CD4-positive, alpha-beta memory T cell (primary cell): ENCODE measurements at places on chromosomes 1 and 21. TPM values are rescaled to one million over a fixed set of nuclear protein-coding genes. Genes with fewer than 3 reads are reported as not detected.

The IL19 gene
- not detected for total RNA-seq

- no peak for DNase-seq
Measured at GRCh38 chr1:185017338-185017737, 28.0 kb upstream of the RNF2 start.

DNA sequence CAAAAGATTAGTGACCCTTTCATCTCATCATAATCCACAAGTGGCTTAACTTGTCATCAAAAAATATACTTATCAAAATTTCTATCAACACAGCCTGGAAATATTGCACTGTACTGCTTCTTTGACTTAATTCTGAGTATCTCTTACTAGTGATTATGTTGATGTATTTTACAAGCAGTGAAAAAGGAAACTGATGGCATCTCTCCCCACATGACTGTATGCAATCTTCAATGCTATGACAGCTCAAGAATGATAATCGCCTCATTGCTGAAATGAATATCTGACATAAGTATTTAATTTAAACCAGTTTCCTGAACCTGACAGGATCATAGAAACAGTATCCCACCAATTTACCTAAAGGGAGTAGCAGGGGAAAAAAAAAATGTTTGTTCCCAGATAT is 79.5 kb downstream of the DPYD start:
- DNase-seq, result no peak

The VCAM1 gene
- not detected for total RNA-seq

DNA sequence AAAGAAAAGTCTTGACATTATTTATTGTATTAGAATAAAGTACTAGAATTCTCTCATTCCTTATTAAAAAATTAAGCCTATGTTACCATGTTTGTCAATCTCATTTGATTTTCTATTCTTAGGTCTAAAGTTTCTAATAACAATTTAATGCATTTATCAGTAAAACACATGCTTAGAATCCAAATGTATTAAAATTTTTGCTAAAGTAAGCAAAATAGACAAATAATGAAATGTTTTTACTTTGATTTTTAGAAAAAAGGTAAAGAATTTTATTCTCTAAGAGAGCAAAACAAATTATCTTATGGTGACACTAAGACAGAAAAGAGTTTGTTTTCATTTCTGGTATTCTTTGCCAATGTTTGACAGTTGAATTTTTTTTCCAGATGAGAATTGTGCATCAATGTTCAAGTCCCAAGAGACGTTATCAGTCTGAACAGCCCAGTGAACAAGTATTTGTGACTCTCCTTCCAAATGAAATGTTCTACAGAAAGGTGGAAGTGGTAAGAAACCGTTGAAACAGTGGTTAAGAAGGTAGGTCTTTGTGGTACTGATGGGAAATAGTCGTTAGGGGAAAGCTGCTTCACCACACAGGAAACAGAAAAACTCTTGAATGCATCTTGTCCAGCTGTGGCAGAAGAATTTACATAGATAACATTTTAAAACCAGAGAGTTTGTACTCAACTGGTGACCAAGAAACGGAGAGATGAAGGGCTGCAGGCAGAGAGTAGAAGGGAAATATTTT is 402.5 kb downstream of the PTPRC start:
- DNase-seq, result no peak

DNA sequence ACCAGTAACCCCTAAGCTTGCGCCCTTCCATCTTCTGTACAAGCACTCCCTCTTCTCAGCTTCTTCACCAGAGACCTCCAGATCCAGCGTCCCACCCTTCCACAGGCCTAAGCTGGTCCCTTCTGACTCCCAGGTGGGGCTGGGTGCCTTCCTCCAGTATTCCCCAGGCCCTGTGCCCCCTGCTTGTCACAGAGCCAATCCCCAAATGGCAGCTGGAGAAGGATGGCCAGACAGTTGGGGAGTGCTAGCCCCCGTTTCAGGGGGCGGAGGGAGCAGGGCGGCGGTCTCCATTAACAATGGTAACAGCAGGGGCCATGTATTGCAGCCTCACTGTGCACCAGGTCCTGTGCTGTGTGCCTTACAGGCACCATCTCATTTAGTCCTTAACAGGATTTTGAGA is 85.7 kb downstream of the KCNN3 start:
- peak; percentile 4 for DNase-seq

The FAM131C gene
- not detected for total RNA-seq

DNA sequence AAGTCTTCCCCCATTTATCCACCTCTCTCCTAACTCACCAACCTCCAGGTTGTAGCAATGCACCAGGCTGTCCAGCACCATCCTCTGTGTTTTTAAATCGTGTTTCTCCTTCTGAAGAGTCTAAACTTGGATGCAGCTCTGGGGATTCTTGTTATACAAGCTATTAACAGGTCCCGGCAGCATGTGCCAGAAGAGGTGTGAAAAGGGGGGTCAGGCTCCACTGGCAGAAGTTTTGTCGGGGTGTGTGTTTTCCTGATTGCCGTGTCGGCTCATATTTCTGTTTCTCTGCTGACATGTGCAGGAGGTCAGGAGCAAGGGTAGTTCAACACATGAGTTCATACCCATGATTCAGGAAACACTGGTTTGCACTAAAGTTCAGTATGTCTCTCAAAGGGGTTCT is 658.6 kb upstream of the CAMK1G start:
- no peak for DNase-seq

GRCh38 chr1:234337233-234337632 is 36.0 kb upstream of the COA6 start:
- no peak for DNase-seq

DNA sequence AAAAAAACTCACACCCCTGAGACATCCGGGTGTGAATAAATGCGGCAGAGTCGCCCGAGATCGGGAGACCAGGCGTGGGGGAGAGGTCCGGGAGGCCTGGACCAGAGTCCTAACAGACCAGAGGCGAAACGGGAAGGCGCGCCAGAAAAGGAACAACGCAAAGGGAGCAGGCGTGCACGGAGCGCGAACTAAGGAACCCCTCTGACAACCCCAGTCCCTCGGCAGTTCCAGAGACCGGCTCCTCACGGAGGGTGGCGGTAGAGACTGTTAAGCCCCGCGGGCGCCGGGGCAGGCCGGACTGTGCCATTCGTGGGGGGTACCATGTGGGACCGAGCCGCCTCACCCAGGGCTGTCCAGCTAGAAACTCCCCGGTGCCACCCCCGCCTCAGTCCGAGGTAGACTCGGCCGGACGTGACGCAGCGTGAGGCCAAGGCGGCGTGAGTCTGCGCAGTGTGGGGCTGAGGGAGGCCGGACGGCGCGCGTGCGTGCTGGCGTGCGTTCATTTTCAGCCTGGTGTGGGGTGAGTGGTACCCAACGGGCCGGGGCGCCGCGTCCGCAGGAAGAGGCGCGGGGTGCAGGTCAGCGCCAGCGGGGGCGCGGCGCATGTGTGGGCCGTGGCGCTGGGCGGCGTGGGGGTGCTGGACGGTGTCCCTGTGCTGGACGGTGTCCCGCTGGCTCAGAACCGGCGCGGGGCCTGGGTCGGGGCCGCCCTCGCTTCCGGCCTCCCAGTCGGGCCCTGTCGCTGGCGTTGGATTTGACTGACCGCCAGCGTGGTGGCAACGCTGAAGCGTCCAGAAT is at the start of gene PARK7:
Gene PARK7, plus strand, starts transcription at position 496 of the 798 bp plus-strand sequence. CDS start 1,075 bp downstream, outside the sequence.
- peak; percentile 100 for DNase-seq

GRCh38 chr1:47867438-47868347 is 129.5 kb downstream of the TRABD2B start:
- DNase-seq, result no peak

- DNase-seq, result no peak
Measured at GRCh38 chr1:222953585-222953984, 138.7 kb downstream of the DISP1 start.

- no peak for DNase-seq
Measured at GRCh38 chr1:36453600-36454388, 3.5 kb upstream of the OSCP1 start.

The DISP1 gene
- total RNA-seq, result 3.9 TPM

- no peak for DNase-seq
Measured at GRCh38 chr1:153728305-153729066, 636 bp downstream of the INTS3 start.

GRCh38 chr1:245915841-245916240 is 591.2 kb downstream of the SMYD3 start:
- DNase-seq, result no peak

DNA sequence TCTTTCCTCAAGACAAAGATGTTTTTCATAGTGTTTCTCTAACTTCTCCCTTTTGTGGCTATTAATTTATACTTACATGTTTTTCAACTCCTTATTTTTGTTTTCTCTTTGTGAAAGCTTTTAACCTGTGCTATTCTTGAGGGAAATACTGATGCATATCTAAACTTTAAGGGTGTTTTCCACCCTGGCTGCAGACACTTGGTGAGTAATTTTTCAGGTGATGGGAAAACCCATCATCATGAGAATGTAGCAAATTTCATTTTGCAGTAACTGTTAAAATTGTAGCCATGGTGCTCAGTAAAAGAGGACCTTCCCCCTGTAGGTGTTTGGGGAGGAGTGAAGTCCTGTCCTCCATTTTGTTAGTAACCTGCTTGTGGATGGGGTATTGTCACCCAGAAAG is 124.2 kb downstream of the LIPI start:
- no peak for DNase-seq

The ERO1B gene
- 23.0 TPM for total RNA-seq

DNA sequence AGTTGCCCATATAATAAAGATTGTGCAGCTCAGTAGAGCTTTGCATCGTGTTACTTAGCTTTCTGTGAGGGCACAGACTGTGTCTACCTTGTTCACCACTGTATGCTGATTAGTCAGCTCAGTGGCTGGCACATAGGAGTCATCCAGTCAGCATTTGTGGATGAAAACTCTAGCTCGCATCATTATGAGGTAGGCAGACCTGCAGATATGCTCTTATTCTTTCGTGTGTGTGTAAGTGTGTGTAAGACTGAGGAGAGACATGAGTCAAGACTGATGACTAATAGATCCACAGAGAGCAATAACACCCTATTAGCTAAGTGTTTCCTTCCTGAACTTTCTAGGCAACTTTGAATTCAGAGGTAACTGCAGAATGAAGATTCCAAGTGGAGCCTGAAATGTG is 17.1 kb downstream of the TTF2 start:
- no peak for DNase-seq

The CHI3L2 gene
- 1.9 TPM for total RNA-seq

DNA sequence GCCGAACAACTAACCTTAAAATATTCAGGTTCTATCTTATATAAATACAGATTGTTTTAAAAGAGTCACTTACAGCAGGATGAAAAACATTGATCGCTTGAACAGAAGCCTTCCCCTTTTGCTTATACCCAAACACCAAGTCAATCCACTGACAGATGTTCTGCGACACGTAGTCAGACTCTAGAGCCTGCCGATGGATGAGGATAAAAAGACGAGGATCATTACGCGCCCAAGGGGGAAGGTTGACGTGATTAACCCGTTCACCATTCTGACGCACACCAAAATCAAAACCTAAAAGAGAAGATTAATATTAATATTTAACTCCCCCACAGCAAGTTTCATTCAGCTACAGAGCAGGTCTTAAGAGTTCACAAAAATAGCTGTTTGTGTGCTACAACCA is 59.4 kb upstream of the GNG4 start:
- DNase-seq, result no peak

The CCT8 gene
- total RNA-seq, result 109 TPM

The LRRC71 gene
- total RNA-seq, result not detected

The ASTN1 gene
- total RNA-seq, result not detected

The COL8A2 gene
- total RNA-seq, result 0.26 TPM

GRCh38 chr1:230259621-230260020 is 166.5 kb downstream of the PGBD5 start:
- DNase-seq, result no peak

The CD53 gene
- 338 TPM for total RNA-seq

DNA sequence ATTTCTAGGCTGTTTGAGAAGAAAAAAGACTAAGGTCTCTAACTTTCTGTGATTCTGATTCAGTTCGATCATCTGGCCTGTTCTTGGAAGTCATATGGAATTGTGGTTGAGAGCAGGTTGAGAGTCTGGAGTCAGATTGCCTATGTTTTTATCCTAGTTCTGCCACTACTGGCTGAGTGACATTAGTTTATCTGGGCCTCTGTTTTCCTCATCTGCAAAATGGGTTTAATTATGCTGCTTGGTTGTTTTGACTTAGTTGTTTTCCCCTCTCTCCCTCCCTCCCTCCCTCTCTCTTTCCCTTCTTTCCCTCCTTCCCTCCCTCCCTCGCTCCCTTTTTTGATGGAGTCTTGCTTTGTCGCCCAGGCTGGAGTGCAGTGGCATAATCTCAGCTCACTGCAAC is 6.2 kb downstream of the MACF1 start:
- DNase-seq, result no peak

- no peak for DNase-seq
Measured at GRCh38 chr1:9438431-9439073, 100.7 kb upstream of the SLC25A33 start.

DNA sequence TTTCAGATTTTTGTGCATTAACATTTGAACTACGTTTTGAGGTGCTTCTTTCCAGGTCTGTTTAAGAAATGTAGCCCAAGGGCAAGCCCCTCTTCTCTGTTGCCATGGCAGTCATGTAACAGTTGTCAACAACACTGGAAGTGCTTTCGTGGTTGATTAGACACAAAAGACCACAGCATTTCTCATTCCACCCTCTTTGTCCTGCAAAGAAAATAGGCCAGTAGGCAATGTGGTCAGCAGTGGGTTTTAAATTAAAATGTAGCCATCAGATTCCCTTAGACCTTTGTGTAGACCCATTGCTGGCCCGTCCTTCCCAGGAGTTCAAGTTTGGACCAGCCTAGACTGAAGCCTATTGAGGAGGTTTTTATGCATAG is 35.4 kb downstream of the VANGL1 start:
- no peak for DNase-seq
